ENCODE measurements at places on chromosomes 4 and X.

GRCh38 chr4:139084804-139085093, 69.2 kb downstream of the NOCT start:
- DNase-seq: no peak

DNA sequence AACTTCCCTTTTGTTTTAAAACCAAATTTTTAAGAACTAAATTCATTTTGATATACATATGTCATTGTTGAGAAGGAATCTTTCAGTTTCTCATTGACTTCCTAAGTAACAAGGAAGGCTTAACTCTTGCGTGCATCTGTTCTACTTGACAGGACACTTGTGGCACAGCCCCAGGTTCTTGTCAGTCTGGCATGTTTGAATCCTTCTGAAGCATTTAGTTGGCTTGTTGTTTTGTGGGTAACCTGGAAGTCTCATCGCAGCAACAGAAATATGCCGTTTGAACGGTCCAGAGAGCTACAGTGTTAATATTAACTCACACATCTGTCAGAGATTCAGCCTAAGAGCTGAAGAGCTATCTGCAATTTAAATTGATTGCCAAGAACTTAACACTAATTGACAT, 76.0 kb downstream of the GLRA3 start:
- no peak for DNase-seq

DNA sequence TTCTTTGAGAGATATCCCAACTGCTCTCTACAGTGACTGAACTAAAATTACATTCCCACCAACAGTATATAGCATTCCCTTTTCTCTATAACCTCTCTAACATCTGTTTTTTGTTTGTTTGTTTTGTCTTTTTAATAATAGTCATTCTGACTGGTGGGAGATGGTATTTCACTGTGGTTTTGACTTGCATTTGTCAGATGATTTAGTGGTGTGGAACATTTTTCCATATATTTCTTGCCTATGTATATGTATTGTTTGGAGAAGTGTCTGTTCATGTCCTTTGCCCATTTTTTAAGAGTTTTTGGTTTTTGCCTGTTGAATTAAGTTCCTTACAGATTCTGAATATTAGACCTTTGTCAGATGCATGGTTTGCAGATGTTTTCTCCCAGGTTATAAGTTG, 9.0 kb downstream of the USO1 start:
- no peak for DNase-seq

GRCh38 chr4:78578674-78579425, 27.3 kb downstream of the ANXA3 start:
- no peak for DNase-seq

- DNase-seq: no peak
These were observed 717.1 kb upstream of the HS3ST1 start for GRCh38 chr4:12145768-12146167.

GRCh38 chr4:62899646-62900364, 1509.4 kb downstream of the TECRL start:
- DNase-seq: no peak

GRCh38 chr4:86014599-86014998, 345.3 kb downstream of the MAPK10 start:
- peak; percentile 46 for DNase-seq

DNA sequence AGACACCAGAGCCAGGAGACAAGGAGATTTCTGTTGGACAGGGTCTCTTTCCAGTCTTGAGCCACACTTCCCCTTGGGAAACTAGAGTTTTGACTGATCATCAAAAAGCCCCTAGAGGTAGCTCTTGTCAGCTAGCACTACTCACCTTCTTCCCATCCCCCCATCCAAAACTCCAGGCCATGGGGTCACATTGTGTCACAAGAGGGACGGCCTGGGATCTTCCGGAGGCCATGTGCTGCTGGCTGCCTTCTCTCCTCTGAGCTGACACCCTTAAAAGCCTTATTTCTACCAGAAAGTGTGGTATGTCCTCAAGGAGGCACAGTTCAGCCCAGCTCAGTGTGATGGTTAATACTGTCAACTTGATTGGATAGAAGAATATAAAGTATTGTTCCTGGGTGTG, 7.8 kb downstream of the PNMA3 start:
- DNase-seq: no peak

DNA sequence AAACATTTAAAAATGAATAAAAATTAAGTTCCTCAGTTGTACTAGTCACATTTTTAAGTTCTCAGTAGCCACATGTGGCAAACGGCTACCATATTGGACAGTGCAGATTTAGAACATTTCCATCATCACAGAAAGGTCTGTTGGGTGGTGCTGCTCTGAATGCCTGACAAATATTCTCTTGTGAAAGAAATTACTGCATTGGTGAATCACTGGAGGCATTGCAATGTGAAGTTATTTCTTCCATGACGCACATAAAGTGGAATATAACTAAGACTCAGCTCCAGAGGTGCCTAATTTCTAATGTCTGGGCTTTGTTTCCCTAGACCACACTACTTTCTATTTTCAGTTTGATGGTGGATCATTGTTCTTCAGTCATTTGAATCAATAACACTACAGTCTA, 44.9 kb downstream of the CLNK start:
- DNase-seq: no peak

- DNase-seq: no peak
These were observed 328.4 kb upstream of the INTU start for GRCh38 chr4:127304356-127304755.

DNA sequence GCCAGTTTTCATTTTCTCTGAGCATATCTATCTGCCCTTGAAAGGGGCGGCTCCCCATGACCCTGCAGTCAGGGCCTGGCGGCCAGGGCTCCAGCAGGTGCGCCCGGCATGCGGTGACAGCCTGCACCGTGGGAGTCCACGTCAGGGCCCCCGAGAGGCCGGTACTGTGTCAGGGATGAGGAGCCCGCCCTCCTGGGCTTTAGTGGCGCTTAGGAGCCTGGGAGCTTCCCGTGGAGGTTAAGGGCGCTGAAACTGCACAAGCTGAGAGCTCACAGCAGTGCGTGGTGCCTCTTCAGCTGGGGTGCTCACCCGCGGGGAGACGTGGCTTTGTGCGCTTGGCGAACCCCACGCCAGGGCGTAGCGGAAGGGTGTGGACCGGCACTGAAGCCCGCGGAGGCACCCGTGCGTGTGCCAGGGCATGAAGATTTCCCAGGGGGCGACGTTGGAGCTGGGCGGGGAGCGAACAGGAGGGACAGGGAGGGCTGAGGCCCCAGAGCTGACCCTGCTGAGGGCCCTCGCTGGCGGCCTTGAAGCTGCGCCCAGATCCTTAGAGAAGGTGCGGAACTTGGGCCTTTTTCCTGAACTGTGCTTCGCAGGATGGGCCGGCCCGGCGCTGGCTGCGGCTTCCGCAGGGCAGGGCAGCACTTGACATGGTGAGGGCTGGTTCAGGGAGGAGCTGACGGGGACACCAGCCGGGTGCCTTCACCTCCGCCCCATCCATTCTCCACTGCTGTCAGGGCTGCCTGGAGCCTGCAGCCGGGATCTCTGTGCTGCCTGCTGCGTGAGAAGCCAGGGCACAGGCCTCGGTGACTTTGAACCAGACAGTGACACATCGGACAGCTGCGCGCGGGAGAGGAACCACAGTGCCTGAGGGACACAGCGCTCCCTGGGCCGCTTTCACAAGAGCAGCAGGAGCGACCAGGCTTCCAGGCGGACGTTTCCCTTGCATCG, 32.9 kb downstream of the HTT-AS start:
- DNase-seq: no peak

DNA sequence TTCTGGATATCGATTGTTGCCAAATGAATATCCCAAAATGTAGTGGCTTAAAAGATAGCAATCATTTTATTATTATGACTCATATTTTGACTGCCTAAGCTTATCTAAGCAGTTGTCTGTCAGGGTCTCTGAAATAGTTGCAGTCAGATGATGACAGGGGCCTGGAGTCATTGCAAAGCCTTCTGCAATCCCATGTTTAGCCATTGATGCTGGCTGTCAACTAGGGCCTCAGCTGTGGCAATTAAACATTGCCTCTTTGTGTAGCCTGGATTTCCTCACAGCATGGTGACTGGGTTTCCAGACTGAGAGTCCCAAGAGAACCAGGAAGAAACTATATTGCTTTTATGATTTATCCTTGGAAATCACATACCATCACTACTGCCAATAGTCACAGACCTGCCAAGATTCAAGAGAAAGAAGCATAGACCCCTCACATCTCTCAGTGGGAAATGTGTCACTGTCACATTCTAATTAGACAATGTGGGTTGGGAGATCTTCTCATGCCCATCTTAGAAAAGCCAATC, 227.3 kb upstream of the NOCT start:
- no peak for DNase-seq

GRCh38 chr4:147037069-147037468, 91.4 kb upstream of the TTC29 start:
- DNase-seq: no peak

GRCh38 chr4:174928174-174928573, 10.0 kb downstream of the ADAM29 start:
- peak; percentile 93 for DNase-seq

DNA sequence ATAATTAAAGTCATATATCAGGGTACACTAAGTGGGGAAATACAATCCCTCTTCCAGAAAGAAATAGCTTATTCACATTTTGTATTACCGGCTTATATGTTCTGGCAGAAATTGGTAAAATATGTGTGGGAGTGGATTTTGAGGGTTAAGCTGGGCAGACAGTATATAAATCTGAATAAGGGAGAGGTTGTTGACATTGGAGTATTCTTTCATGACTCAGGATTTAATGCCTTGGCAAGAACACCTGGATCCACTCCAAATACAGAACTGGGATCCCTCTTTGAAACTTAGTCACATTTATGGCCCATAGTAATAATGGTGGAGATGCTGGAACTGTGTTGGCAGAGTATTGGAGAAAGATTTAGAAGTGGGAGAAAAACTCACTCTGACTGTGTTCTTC, 54.3 kb upstream of the TET2 start:
- DNase-seq: no peak

GRCh38 chr4:67704843-67705242, 3.9 kb upstream of the UBA6 start:
- DNase-seq: no peak

- DNase-seq: no peak
These were observed 290.8 kb downstream of the TENM3 start for GRCh38 chr4:182533964-182534363.

DNA sequence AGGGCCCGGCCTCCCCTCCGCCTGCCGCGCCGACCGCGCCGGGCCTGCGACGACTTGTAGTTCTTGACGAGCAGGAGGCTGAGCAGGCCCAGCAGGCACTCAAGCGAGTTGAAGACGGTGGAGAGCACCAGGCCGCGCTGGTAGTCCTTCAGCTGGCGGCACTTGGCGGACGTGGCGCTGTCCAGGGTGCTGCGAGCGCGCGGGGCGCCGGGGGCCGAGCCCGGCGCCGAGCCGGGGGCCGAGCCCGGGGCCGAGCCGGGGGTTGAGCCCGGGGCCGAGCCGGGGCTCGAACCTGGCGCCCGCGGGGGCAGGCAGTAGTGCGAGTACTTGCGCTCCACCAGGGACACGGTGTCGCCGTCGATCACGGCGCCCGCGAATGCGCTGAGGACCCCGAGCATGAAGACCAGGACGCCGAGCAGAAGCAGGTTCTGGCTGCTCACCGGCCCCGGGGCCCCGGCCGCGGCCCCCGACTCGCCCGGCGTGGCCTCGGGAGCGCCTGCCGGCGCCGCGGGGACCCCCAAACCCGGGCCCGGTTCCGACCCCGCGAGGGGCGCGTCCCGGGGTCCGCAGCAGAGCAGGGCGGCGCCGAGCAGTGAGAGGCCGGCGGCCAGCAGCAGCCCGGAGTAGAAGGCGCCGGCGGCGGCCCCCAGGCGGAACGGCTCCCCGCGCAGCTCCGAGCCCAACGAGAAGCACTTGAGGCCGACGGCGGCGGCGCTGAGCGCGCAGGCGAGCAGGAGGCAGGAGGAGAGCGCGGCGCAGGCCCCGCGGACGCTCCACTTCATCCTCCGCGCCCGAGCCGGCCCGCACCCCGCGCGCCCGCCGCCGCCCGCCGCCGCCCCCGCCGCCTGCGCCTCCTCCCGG, 584 bp downstream of the TMEM271 start:
- no peak for DNase-seq

- DNase-seq: no peak
These were observed 8.5 kb downstream of the TIFA start for GRCh38 chr4:112277220-112277619.

DNA sequence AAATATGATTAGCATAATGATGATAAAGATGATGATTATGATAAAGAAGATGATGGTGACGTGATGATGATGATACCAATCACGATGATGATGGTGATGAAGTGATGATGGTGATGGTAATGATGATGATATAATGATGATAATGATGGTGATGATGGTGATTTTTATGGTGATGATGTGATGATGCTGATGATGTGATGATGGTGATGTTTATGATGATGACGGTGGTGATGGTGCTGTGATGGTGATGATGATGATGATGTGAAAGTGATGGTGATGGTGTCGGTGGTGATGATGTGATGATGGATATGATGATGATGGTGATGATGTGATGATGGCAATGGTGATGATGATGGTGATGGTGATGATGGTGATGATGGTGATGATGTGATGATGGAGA, 130.8 kb upstream of the PSAPL1 start:
- no peak for DNase-seq

- peak; percentile 88 for DNase-seq
These were observed 21.0 kb upstream of the BCORL1 start for GRCh38 chrX:129961180-129962083.

DNA sequence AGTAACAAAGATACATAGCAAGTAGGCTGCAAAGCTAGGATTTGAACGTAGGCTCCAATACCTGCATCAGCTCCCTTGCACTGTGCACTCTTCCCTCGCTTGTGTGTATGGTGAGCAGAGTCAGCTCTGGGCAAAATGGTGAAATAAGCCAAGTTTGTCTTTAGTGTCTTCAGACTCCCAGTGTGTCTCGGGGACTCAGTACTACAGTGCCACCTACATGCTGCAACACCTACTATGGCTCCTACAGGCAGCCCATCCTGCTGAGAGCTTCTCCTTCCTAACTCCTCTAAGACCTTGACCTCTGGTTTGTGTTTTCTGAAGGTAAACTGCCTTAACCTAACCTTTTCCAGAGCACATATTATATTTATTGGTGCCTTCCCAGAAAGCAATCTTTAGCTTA, 42.5 kb downstream of the RTL9 start:
- peak; percentile 28 for DNase-seq

- no peak for DNase-seq
These were observed 96.2 kb upstream of the ATP6AP2 start for GRCh38 chrX:40484408-40485091.

GRCh38 chr4:48336146-48336870, 5.0 kb upstream of the SLAIN2 start:
- no peak for DNase-seq

GRCh38 chr4:176277162-176277904, 8.3 kb upstream of the ASB5 start:
- peak; percentile 76 for DNase-seq

- DNase-seq: no peak
These were observed 13.1 kb upstream of the ART3 start for GRCh38 chr4:76061421-76061820.

DNA sequence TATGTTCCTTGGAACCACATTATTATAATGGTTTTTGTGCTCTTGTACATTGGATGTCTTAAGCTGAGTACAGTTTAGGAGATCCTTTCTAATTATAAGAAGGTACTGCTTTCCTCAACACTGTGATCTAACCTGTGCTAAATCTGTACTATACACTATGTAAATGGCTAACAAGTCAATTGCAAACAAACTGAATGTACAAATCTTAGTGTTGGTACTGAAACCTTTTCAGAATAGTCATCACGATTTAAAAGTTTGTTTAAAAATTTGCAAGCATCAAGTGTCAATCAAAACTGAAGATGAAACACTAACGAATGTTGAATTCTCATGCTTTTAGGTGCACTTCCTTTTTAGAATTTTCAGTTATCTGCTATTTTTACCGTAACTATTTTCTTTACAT, 2090.4 kb upstream of the TENM3 start:
- DNase-seq: no peak

- no peak for DNase-seq
These were observed 265.8 kb downstream of the PCDH18 start for GRCh38 chr4:137266511-137266910.

Data from NAMALWA (cell line).